ENCODE measurements at places on chromosomes 6 and 20. TPM values are rescaled to one million over a fixed set of nuclear protein-coding genes. Genes with fewer than 3 reads are reported as not detected.

GRCh38 chr20:10639737-10640556, 33.9 kb downstream of the JAG1 start:
- DNase-seq = no peak

- DNase-seq = no peak
Observed at GRCh38 chr6:52098721-52099120, 11.3 kb upstream of the PKHD1 start.

GRCh38 chr6:41675176-41675775, 37.0 kb downstream of the MDFI start:
- DNase-seq = no peak

Gene CCDC170
- total RNA-seq = not detected
